CD4-positive, alpha-beta T cell treated with Interleukin-6 at 100 ng/mL for 8 hours (primary cell): ENCODE measurements at places on chromosomes 13 and 19.

- peak; percentile 63 for DNase-seq
These were observed 52.0 kb downstream of the NWD1 start for GRCh38 chr19:16771618-16772017.

DNA sequence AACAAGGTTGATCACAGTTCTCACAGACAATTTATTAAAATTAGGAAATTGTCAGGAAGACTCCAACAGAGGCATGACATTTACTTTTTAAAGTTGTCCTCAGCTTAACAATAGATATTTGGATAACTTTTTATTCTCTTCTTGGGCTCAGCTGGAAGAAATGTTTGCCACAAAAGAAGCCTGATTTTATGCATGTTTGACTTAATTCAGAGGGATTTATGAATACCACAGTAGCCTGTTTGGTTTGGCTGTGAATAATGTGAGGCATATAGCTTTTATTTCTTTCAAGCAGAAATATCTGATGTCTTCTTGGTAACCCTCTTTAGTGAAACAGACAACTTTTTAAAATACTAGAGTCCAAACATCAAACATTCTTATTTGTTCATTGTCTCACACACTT, 1464.5 kb upstream of the SLC10A2 start:
- no peak for DNase-seq

GRCh38 chr13:36088001-36088400, 43.2 kb downstream of the DCLK1 start:
- no peak for DNase-seq

GRCh38 chr13:32638739-32639138, 52.5 kb downstream of the PDS5B start:
- no peak for DNase-seq

GRCh38 chr19:1854039-1854541, 5.8 kb upstream of the REXO1 start:
- no peak for DNase-seq

- DNase-seq = no peak
These were observed 11.9 kb downstream of the ZNF541 start for GRCh38 chr19:47560999-47561398.

- no peak for DNase-seq
These were observed 531.4 kb upstream of the NBEA start for GRCh38 chr13:34410678-34411077.

DNA sequence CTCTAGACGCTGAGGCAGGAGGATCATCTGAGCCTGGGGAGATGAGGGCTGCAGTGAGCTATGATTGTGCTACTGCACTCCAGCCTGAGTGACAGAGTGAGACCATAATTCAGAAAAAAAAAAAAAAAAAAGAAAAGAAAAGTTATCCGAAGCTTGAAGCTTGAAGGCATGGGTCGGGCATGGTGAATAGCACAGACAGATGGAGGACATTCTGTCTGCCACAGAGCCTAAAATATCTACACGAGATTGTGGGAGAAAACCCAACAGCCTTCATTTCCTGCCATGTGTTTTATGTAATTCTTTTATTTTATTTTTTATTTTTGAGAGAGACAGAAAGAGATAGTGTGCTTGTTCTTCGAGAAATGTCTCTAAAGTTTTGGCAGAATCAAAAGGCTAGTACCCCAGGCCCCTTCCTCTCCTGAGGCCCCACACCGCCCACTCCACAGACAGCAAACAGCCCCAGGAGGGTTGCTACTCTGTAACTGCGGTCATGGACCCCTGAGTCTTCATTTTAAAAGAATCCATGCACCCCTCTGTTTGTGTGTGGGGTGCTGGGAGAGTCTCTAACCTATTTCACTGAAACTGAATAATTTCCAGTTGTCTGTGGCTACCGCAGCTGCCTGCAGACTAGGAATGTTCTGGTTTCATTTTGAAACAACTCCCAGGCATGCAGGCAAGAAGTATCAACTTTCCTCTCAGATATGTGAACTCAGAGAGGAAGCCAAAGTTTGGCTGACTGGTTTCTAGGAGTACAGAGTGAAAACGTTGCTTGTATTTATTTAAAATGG, 38.4 kb upstream of the RCBTB2 start:
- no peak for DNase-seq

- no peak for DNase-seq
These were observed 19.1 kb downstream of the ZFR2 start for GRCh38 chr19:3849787-3850186.

DNA sequence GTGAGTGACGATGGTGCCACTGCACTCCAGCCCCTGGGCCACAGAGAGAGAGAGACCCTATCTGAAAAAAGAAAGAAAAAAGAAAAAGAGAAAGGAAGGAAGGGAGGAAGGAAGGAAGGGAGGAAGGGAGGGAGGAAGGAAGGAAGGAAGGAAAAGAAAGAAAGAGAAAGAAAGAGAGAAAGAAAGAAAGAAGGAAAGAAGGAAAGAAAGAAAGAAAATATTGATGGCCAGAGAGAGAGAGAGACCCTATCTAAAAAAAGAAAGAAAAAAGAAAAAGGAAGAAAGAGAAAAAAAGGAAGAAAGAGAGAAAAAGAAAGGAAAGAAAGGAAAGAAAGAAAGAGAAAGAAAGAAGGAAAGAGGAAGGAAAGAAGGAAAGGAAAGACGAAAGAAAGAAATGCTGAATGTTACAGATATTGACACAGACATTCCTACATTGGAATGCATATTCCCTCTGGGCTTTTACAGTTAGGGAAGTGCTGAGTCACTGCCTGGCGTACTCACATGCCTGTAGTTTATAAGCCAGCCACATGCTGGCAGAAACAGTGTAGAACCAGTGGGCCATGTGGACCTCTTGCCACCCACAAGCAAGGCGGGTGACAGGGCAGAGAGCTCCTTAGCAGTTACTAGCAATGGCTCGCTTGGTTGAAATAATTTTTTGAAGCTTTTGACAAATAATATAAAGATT, 34.6 kb upstream of the SLC46A3 start:
- no peak for DNase-seq

DNA sequence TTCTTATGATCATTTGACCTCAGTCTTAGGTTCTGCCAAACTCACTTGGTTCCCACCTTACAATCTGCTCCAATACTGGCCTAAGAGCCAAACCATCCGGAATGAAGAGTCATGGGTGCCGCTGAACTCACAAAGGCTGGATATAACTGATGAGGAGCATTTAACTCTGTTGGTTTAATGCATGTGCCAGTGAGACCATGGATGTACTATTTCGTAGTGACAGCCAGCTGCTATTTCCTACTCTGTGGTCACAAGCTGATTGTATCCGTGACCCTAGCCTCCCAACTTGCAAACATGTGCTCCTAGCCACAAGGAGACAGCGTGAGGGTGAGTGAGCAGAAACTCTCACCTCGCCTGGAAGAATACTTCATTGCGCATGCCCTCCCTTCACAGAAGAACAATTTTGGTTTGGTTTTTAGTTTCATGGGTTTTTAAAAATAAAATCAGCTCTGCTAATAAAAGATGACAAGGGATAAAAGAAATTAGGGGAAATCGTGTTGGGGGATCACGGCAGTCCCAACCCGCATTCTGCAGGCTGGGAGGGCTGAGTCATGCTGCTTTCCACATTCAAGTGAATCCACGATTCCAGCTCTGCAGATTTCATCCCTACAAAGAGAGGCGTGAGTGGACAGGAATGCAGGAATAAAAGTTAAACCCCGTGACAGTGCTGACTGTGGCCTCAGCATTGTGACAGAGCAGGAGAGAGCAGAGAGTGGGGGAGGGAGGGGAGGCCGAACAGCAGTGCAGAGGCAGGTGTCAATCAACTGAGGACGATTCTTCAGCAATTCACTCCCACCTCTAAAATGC, 66.8 kb upstream of the RAP2A start:
- no peak for DNase-seq

DNA sequence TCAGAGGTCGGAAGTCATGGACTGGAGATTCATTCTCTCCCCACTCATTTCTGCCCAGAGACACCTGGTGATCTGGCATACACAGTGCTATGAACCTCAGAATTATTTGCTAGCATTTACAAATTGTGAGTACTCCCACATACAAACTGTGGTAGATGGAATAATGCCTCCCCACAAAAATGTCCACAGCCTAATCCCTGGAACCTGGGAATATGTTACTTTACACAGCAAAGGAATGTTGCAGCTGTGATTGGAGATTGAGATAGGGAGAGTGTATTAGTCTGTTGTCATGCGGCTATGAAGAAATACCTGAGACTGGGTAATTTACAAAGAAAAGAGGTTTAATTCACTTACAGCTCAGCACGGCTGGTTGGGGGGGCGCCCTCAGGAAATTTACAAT, 3.1 kb upstream of the UQCRFS1 start:
- no peak for DNase-seq

- no peak for DNase-seq
These were observed 101.9 kb downstream of the PTPRS start for GRCh38 chr19:5238700-5239099.

DNA sequence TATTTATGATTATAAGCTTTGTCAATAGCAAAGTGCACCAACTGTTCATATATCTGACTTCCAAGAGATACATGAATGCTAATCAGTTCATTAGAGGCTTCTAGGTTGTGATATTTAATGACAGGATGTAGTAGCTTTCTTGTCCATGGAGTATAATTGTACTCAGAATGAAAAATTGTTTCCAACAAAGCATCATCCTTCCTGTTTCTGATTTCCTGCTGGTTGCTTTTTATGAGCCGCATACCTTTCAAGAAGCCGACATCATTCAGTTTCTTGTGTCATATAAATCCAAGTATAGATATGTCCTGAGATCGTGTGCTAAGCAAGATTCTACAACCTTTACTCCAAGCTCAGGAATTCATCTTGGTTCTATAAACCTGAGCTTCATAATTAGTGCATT, 326.6 kb downstream of the DIAPH3 start:
- no peak for DNase-seq

DNA sequence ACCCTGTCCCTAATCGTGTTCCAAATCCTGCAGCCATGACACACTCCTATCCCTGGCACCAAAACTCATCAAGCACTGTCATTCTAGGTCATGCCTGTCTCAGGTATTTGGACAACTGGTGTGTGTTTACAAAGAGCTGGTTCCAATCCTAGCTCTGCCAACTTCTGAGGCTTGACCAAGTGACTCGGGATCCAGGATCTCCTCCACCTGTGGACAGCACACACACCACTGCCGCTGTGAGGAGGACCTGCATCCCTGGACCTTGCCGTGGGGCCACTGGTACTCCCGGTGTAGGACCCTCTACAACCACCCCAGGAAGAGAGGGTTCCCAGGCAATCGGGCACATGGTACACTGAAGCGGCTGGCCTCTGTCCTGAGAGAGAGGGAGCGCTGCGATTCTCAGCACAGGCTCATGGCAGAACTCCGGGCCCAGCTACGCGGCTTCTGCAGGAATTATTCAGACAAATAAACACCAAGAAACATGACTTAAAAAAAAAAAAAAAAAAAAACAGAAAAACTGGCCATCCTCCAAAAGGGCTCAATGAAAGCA, 20.4 kb downstream of the MLLT1 start:
- DNase-seq = no peak

DNA sequence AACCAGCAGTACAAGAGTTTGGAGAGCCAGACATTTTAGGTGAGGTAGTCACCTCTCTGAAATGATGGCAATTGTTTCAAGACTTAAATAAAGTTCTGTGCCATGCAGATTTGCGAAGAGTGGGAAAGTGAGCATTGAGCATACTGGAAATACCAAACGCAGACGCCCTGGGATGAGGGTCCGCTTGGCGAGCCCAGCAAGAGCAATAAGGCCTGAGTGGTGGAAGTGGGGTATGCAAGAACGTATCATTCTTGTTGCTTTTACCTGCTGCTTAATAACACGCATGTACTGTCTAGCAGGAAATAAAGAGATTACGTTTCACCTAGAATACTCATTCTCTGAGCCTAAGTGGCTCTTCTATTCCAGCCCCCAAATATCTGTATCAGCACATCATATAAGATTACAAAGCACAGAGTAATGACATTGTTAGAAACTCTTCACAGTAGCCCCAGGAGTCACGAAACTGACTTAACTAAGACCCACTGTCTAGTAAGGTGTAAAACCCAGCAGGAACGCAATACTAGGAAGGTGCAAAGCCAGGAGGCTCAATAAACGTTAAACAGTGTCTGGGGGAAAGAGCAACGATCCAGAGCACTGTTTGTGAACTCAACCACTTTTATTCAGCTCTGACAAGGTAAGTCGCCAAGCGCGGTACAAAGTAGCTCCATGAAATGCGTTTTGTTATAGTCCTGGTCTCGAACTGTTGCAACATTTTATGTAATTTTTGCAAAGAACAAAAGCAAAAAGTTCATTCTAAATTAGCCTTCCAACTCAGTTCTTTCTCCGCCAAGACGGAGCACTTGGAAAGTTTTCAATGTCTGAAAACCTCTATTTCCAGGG, 1.2 kb downstream of the RCBTB2 start:
- DNase-seq = peak; percentile 18

- peak; percentile 53 for DNase-seq
These were observed at the start of gene ZNF577 for GRCh38 chr19:51887522-51888498. Gene ZNF577, minus strand, starts transcription at chr19:51887951. Its CDS starts 7,569 bp downstream, at chr19:51880382.
